ENCODE measurements at places on chromosomes 7 and 10.

- DNase-seq = no peak
Measured at GRCh38 chr10:555682-556350, 133.7 kb downstream of the DIP2C start.

DNA sequence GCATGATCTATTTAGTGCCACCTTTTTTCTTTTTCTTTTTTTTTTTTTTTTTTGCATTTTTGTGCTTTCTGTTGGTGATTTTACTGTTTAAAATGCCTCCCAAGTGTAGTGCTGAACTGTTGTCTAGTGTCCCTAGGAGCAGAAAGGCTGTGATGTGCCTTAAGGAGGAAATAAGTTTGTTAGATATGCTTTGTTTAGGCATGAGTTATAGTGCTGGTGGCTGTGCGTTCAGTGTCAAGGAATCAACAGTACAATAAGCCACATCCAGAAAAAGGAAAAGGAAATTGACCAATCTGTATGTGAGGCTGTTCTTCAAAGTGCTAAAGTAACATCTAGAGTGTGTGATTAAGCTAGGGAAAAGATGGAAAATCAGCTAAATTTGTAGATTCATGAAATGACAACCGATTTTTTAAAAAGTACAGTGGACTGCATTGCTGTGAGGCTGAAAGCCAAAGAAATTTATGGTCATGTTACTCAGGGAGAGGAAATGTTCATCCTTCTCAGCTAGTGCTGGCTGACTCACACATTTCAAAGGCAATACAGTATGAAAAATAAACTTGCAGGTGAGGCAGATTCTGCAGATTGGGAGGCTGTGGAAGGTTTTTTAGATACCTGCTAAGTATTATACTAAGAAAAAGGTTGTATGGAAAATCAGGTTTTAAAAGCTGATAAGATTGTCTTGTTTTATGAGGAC is 122.7 kb upstream of the ADCY1 start:
- DNase-seq = no peak

- no peak for DNase-seq
Measured at GRCh38 chr10:8283986-8284385, 229.5 kb downstream of the GATA3 start.

- peak; percentile 40 for DNase-seq
Measured at GRCh38 chr10:63083904-63084689, 49.0 kb upstream of the NRBF2 start.

Measured in right renal cortex interstitium (tissue), 3 donors.